ENCODE measurements at places on chromosomes 3 and 15.

DNA sequence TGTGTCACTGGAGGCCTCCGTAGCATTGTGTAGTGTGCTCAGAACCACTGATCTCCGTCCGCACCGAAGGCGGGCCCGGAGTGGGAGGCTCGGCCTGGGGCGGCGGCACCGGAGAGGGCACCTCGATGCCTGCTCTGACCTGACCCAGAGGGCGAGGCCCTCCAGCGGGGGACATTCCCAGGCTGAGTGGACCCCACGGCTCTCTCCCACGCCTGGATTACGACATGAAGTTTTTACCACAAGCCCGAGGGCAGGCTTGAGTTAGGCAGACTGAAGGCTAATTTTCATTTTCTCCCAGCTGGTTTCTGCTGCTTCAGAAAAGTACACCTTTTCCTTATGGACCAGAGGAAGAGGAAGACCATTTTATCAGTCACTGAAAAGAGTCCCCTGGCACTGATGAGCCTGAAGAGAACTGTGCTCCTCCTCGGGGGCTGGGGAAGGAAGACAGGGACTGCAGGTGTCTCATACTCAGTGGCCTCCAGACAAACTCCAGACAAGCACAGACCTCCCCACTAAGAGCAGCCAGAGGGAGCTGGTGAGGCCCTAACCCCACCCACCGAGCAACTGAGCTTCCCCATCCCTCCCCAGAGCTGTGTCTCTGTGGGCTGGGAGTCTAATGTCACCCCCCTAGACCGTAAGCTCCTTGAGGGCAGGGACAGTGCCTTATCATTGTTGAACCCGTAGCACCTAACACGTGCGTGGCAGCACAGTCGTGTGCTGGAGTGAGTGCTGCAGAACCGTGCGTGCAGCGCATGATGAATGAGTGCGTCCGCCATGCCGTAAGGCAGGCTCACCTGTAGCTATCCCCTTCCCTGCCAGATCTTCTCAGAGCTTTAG is 74.5 kb upstream of the BLM start:
- DNase-seq: no peak

- DNase-seq: no peak
Observed at GRCh38 chr3:43177085-43177484, 71.2 kb upstream of the POMGNT2 start.

DNA sequence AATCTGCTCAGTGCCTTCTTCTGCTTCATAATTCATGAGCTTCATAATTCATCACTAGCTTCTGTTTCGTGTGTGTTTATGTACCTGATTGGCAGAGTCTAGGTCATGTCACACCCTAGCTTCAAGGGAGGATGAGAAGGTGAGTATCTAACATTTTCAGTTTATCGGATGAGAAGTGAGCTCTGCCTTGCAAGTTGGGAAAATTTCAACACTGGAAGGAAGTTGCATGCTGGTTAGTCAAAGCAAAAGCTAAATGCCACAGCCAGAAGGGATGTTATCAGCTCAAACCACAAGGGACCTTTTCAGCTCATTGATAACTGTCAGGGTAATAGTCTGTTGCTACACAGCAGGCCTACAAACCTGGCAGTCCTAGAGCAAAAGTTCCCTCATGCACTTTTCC is 7.3 kb upstream of the TNFSF10 start:
- no peak for DNase-seq

DNA sequence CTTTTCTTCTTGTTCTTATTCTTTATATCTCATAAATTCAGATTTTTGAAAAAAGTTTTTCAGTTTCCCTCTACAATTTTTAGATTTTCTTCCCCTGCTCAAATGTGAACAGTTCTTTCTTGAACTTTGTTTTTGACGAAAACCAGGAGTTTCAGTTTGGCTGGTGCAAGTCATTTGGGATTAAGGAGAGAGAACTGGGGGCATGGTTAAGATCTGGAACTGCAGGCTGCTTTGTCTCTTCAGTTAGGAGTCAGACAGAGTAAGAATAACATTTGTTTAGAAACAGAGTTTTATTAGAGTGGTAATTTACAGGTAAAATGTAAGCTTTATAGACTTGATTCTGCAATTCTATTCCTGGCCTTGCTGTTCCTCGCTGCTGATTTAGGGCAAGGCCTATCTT is 310.5 kb upstream of the C2CD4B start:
- no peak for DNase-seq

GRCh38 chr3:192155194-192155593 is 572.1 kb downstream of the FGF12 start:
- no peak for DNase-seq

GRCh38 chr3:184724699-184725098 is 12.8 kb upstream of the MAGEF1 start:
- DNase-seq: no peak

DNA sequence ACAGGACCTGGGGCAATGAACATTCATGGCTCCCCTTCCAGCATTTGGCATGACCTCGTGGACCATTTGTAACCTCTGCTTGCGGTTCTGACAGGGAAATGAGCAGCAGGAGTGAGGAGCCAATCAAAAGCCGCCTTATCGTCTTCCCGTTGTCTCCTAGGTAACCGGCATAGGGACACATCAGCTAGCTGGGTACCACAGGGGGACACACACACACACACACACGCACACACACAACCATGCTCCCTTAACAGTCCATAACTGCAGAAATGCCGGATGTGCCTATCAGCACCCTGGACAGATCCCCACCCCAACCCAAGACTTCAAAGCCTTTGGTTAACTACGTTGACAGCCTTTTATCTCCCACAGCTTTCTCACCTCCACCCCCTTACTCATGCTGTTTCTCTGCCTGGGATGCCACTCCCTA is 53.4 kb upstream of the CCDC174 start:
- DNase-seq: peak; percentile 66

- DNase-seq: no peak
Observed at GRCh38 chr3:87367736-87368135, 91.4 kb upstream of the POU1F1 start.

DNA sequence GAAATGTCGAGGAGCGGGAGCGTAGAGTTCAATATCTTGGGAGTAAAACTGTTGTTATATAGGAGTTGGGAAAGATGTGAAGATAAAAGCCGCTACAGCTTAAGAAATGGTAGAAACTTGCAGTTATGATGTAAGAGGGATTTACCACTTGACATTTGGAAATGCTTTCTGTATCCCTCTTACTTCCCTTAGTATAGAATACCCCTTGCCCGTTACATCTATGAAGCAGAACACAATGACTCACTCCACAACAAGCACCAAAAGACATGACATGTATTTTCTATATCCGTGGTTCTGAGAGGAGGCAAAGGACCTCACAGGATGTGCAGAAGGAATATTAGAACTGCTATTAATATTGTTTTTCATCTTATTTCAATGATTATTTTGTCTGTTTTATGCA is 254.2 kb upstream of the NR2F2 start:
- no peak for DNase-seq

- peak; percentile 63 for DNase-seq
Observed at GRCh38 chr15:75947092-75947491, 43.4 kb downstream of the FBXO22 start.

- DNase-seq: no peak
Observed at GRCh38 chr3:45120359-45121158, 25.6 kb downstream of the CDCP1 start.

- no peak for DNase-seq
Observed at GRCh38 chr3:56190771-56191305, 277.4 kb downstream of the ERC2 start.

DNA sequence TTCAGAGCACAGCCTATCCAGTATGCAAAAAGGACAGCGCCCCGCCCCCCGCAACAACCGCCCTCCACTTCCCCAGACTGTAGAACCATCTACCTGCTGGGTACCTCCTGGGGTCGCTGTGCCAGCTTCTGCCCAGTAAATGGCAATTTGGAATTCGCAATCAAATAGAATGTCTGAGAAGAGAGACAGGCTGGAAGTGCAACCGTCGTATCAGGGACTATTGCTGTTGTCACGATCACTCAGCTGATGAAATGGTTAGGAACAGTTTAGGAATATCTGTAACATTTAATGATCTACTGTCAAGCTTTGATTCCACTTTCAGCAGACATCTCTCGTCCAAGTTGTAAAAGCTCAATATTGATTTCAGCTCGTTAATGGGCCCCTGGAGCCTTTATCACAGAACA is 13.3 kb upstream of the PARL start:
- DNase-seq: no peak

DNA sequence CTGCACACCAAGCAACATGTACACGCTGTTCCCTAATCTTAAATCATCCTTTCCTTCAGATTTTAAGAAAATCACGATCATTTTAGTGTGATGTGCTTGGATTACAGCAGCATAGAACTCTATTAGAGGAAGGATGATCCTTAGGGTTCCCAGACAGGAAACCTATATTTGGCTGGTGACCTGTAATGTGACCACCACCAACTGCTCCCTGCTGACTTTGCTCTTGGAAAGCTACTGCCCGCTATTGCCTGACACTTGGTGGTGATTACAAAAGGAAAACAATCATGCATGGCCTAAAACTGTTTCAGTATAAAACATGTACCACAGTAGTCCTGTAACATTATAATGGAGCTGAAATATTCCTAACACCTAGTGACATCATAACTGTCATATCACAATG is 27.2 kb upstream of the LMOD3 start:
- no peak for DNase-seq

- DNase-seq: no peak
Observed at GRCh38 chr3:105174017-105174615, 192.6 kb upstream of the ALCAM start.

- DNase-seq: no peak
Observed at GRCh38 chr3:188034989-188035388, 119.0 kb upstream of the LPP start.

DNA sequence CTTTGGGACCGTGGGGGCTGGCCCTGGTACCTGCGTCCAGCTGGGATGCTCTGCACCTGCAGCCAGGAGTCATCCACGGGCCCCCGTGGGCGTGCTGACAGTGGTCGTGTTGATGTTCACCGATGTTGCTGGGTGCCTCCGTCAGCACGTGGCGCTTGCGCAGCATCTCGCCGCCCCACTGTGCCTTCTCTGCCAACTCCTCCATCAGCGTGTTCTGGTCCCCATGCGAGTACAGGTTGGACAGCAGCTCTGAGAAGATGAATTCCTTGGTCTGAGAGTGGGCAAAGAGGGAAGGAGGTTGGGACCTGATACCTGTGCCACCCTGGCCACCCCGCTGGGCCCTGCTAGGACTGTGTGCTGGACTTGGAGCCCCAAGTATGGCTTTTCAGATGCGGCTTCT is 61.4 kb downstream of the ADAMTS7 start:
- DNase-seq: no peak

DNA sequence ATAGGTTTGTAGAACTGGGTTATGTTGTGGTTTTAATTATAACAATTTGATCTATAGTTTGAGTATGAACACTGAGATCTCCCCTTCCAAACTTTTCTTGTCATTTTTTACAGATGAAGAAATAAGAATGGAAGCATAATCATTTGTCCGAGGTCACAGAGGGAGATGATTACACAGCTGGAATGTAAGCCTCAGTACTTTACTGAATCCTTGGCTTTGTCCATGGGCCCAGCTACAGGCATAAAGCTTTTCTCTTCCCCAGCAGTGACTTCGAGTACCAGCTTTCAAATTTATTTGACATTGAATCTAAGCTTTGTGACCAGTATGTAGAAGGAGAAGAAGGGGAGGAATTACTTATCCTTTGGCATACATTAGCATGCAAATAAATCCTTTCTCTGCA is 80.9 kb upstream of the DCBLD2 start:
- no peak for DNase-seq

DNA sequence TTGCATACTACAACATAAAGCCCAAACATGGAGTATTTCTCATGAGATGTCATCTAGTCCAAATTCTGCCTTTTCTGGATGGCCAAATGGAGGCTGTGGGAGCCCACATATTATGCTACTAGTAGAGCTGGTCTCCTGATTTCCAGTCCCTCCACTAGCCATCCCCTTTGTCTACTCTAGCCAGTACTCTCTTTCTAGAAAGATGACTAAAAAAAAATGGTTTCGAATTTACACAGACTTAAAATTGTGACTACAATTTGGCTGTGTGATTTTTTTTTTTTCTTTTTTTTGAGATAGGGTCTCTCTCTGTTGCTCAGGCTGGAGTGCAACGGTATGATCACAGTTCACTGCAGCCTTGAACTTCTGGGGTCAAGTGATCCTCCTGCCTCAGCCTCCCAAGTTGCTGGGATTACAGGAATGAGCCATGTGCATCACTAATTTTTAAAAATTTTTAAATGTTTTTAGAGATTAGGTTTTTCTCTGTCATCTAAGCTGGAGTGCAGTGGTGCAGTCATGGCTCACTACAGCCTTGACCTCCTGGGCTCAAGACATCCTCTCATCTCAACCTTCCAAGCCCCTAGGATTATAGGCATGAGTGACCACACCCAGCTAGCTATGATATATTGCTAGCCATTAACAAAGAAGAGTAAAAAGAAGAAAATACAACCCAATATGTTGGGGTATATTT is 273.9 kb downstream of the ADAMTSL3 start:
- no peak for DNase-seq

GRCh38 chr15:34179234-34179633 is 30.7 kb downstream of the KATNBL1 start:
- DNase-seq: no peak

- DNase-seq: no peak
Observed at GRCh38 chr15:91140601-91141000, 40.5 kb downstream of the SV2B start.

- no peak for DNase-seq
Observed at GRCh38 chr15:101044625-101045235, 125.6 kb downstream of the LRRK1 start.

DNA sequence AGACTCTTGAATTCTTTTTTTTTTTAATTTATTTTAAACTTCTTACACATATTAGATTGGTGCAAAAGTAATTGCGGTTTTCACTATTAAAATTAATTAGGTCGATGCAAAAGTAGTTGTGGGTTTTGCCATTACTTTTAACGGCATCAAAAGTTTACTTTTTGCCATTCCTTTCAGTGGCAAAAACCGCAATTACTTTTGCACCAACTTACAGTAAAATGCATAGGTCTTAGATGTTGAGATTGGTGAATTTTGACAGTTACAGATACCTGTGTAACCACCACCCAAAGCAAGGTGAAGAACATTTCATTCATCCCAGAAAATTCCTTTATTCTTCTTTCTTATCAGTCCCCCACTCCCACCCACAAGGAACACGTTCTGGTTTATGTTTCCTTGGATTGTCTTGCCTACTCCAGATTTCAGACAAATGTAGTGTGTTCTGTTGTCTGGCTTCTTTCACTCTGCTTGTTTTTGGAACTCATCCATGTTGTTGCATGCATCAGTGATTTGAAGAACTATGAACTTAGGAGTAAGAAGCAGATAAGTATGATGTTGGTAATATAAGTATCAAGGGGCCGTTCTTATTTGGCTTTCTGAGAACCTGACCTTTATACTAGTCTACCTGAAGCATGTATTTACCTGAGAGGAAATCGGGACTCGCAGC is 198.4 kb upstream of the UBE2E1 start:
- DNase-seq: no peak

Measured in AG08395 (cell line).